ENCODE measurements at places on chromosomes 7 and 10. TPM values are rescaled to one million over a fixed set of nuclear protein-coding genes. Genes with fewer than 3 reads are reported as not detected.

The TBXAS1 gene
- total RNA-seq, result 7.0 TPM

The TECPR1 gene
- 22.1 TPM for total RNA-seq

The CTAGE8 gene
- not detected for total RNA-seq

The ENTPD1 gene
- total RNA-seq, result not detected

DNA sequence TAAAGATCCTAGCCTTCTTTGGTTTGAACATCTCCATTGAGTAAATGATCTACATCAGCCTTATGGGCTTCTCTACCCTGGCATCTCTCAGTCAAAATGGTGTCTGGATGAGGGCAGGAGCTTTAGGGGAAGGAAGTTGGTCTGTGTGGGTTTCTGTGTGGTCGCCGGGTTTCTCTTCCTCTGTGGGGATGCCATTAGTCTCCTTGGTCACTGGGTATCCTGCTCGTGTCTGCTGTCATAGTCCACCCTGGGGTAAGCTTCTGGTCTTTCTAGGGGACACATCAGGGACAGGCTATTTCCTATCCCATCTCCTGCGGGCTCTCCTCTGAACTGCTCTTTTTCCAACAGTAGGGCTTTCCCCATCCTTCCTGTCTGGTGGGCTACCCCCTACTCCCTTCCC lies 150.3 kb upstream of the NPY start:
- H3K27ac ChIP-seq, result no peak overlapping the region
- no peaks in the 10 kb centered on the region for H3K27me3 ChIP-seq
- no peak for DNase-seq
- H3K4me3 ChIP-seq, result no peak overlapping the region

GRCh38 chr10:86316274-86316835 lies 50.2 kb downstream of the GRID1 start:
- H3K27ac ChIP-seq, result no peak overlapping the region
- no peak for DNase-seq
- no peak overlapping the region for H3K4me3 ChIP-seq
- no peaks in the 10 kb centered on the region for H3K27me3 ChIP-seq

DNA sequence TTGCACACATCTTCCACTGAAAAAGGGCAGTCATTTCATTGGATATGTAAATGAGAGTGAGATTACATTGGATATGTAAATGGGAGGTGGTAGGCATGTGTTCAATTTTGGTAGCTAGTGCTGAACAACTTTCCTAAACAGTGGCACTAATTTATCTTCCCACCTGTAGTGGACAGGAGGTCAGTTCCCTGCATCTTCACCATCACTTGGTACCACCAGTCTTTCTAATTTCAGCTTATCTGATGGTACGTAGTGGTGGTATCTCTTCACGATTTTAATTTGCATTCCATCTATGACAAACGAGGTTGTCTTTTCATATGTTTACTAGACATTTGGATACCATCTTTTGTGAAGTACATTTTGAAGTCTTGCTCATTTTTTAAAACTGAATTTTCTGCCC lies 58.1 kb downstream of the PFKFB3 start:
- no peaks in the 10 kb centered on the region for H3K27me3 ChIP-seq
- no peak overlapping the region for H3K4me3 ChIP-seq
- DNase-seq, result no peak
- no peaks in the 10 kb centered on the region for H3K36me3 ChIP-seq

DNA sequence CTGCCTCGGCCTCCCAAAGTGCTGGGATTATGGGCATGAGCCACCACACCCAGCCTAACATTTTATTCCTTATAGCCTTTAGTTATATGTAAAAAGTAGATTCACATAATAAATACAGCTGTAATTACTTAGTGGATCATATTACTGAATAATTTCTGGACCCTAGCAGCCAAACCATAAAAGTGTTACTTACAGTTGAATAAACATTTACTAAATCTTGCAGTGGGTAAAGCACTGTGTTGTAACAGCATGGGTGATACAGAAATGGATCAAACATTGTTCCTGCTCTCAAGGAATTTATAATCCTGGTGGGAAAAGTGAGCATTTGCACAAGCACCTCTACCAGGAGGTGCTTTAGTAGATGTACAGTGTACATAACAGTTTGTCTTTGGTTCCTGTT lies 25.0 kb downstream of the BPGM start:
- peaks cover 14% of the 10 kb centered on the region for H3K36me3 ChIP-seq
- peaks cover 34% of the 10 kb centered on the region for H3K4me1 ChIP-seq
- H3K4me3 ChIP-seq, result no peak overlapping the region
- DNase-seq, result no peak

GRCh38 chr10:78684947-78685346 lies 383.8 kb upstream of the ZMIZ1 start:
- no peak for DNase-seq
- no peaks in the 10 kb centered on the region for H3K36me3 ChIP-seq
- no peak overlapping the region for H3K4me3 ChIP-seq
- no peak overlapping the region for H3K27ac ChIP-seq
- H3K4me1 ChIP-seq, result peaks cover 48% of the 10 kb centered on the region

DNA sequence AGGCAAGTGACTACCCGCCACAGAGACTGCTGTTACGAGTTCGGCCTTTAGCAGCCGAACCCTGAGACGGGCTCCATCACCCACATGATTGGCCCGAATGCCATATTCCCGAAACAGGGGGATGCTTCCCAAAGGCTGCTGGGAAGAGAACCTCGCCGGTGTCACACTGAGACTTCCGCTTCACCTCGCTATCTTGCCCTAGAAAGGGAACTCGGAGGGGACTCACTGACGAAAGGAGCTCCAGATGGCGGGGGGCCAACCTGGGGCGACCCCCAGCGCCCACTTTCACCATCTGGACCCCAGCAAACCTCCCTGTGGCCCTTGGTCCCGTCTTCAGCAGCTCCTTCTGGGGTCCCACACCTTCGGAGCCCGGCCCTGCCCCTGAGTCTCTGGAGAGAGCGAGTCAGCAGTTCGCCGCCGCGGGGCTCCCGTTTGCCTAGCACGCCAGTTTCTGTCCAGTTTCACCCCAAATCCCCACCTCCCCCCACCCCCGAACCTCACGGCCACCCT lies 529 bp downstream of the HPS1 start:
- peak overlapping the region; percentile 76 for H3K4me3 ChIP-seq
- DNase-seq, result peak; percentile 46
- H3K27me3 ChIP-seq, result 0 out of 2 replicates have a peak, but pooled peaks cover 3% of the 10 kb centered on the region
- H3K27ac ChIP-seq, result peak overlapping the region; percentile 76
- peaks cover 40% of the 10 kb centered on the region for H3K36me3 ChIP-seq
- H3K4me1 ChIP-seq, result peaks cover 13% of the 10 kb centered on the region

GRCh38 chr10:119045561-119045960 lies 16.0 kb downstream of the NANOS1 start:
- no peak for DNase-seq
- no peak overlapping the region for H3K4me3 ChIP-seq

DNA sequence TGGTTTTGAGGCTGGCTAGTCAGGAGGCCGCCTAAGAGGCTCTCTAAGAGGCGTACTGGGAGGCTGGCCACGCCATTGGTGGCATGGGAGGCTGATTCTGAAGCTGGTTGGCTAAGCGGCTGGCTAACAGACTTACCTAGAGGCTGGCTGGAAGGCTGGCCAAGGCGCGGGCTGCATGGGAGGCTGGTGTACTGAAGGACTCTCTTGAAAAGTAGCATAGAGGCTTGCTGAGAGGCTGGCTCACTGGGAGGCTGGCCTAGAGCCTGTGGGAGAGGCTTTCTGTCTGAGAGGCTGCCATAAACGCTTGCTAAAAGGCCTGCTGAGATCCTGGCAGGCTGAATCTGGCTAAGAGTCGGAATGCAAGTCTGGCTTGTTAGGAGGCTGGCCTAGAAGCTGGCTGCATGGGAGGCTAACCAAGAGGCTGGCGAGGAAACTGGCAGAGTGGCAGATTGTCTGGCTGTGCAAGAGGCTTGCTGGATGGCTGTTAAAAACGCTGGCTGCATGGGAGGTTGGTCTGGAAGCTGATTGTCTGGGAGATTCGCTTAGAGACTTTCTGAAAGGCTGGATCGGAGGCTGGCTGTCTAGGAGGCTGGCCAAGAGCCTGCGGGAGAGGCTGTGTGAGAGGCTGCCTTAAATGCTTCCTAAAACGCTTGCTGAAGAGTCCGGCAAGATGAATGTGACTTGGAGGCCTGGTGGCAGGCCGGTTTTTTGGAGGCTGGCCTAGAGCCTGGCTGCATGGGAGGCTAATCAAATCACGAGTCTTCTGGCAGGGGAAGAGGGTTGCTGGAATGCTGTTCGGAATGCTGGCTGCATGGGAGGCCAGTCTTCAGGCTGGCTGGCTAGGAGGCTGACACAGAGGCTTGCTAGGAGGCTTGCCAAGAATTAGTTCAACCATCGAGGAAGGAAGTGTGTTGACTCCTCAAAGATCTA lies 134.2 kb downstream of the OR13A1 start:
- H3K27ac ChIP-seq, result no peak overlapping the region
- DNase-seq, result no peak
- no peak overlapping the region for H3K4me3 ChIP-seq

All from SJSA1 (cell line).